ENCODE measurements at places on chromosomes 5 and 9. TPM values are rescaled to one million over a fixed set of nuclear protein-coding genes. Genes with fewer than 3 reads are reported as not detected.

DNA sequence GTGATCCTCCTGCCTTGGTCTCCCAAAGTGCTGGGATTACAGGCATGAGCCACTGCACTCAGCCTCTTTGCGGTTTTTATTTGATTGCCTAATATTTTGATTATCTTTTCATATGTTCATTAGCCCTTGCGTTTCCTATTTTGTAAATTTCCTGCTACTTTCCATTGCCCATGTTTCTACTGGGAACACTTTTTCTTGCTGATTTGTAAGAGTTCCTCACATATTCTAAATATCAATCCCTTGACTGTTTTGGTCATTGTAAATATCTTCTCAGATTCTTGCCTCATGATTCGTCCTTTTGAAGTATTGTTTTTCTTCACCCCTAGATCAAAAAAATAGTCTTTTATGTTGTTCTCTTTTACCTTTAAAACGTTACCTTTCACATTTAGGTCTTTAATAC, 37.9 kb upstream of the TTC1 start:
- DNase-seq: no peak

GRCh38 chr5:111950660-111951059, 193.7 kb upstream of the NREP start:
- DNase-seq: no peak

DNA sequence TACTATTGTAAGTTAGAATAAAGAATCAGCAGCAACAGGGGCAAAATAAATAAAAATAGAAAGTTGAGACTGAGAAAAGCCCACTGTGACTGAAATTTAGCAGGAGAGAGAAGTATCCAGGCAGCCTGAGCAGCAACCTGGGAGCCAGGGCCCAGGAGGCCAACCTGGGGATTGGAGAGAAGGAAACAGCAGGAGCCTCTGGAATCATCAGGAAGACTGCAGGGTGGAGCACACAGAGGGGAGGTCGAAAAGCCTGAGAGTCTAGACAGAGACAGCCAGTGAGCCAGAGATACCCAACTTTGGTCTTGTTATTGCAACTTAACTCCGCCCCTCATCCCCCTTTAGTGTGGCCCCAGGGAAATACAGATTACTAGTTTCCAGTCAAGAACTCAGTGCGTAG, 98.6 kb downstream of the SLC1A3 start:
- DNase-seq: no peak

DNA sequence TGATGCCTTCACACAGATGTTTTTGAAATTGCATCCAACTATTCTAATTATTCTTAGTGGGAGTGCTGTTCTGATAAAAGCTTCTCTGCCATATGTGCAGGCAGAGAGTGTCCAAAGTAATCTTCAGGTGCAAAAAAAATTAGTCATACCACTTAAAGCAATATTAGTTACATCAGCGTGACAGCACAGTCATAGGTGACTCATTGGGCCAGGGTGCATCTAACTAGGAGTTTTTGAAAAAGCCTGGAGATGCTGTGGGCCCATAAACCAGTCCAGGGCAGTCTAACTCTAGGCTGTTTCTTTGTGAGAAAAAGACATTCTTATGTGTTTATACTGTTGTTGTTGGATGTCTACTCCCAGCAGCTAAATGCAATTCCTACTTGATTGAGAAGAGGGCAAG, 33.0 kb upstream of the C6 start:
- DNase-seq: peak; percentile 65

DNA sequence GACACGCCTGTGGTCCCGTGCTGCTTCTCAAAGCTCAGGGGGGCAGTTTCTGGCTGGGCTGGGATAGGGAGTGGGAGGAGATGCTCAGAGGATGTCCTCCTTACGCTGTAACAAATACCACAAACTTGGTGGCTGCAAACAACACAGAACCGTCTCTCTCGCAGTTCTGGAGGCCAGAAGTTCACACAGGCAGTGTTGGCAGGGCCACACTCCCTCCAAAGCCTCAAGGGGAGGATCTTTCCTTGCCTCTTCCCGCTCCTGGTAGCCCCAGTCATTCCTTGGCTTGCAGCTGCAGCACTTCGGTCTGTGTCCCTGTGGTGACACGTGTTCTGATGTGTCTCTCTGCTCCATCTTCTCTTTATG, 10.4 kb upstream of the ORM1 start:
- DNase-seq: no peak

DNA sequence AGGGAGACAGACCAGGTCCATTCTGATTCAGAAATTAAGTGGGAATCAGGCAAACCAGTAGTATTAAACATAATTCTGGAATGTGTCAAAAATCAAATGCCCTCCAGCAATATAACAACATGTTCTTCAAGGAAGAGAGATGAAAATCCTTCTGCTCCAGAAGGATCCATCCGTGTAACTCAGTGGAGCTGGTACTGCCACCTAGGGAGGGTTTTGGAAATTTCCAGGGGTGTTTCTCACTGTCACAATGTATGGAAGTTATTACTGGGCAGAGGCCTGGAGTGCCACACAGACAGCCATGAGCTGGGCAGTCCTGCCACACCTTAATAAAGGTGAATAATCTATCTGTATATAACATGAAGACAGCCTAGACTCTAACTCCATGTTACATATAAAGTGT, 87.5 kb downstream of the TTLL11 start:
- DNase-seq: no peak

Gene PLEKHG4B
- total RNA-seq: 7.3 TPM

Gene PRSS3
- total RNA-seq: not detected

- no peak for DNase-seq
Measured at GRCh38 chr9:123112015-123112975, 78.8 kb downstream of the GPR21 start.

DNA sequence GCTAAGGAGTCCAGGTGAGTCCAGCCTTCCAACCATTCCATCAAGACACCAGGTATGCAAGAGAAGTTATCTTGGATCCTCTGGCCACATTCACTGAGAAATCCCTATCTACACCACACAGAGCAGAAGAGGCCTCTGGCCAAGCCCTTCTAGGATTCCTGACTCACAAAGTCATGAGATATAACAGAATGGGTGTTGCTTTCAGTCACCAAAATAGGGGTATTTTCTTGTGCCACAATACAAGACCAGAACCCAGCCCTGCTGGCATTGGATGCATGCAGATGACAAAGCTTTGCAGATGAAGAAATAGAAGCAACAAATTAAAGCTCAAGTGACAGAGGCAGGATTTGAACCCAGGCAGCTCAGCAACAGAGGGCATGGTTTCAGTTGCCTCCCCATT, 73.5 kb downstream of the PTPN3 start:
- DNase-seq: no peak

GRCh38 chr5:151904909-151905308, 19.7 kb downstream of the GLRA1 start:
- no peak for DNase-seq

GRCh38 chr5:136749016-136749415, 383.7 kb upstream of the TRPC7 start:
- no peak for DNase-seq

GRCh38 chr5:74042559-74042958, 416.6 kb downstream of the ARHGEF28 start:
- DNase-seq: no peak

DNA sequence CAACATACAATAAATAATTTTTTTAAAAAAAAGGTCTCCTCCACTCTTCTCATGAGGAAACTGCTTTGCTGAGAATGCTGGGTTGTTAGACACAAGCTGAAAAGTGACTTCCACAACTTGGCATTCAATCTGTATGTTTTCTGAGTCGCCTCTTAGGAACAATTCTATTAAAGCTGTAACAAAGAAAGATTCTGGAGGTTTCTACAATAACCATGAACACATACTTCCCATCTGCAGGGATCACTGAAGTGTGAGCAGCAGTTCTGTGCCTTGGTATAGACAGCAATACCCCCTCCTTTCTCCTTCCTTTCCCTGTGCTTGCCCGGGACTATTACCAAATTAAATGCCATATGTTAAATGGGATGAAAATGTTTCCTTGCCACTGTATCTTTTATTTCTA, 1.5 kb downstream of the DIRAS2 start:
- no peak for DNase-seq

- DNase-seq: no peak
Measured at GRCh38 chr5:170139786-170140335, 34.2 kb downstream of the FOXI1 start.

- no peak for DNase-seq
Measured at GRCh38 chr5:60346393-60346792, 353.6 kb downstream of the DEPDC1B start.

Gene PCDHB8
- total RNA-seq: 12.7 TPM

DNA sequence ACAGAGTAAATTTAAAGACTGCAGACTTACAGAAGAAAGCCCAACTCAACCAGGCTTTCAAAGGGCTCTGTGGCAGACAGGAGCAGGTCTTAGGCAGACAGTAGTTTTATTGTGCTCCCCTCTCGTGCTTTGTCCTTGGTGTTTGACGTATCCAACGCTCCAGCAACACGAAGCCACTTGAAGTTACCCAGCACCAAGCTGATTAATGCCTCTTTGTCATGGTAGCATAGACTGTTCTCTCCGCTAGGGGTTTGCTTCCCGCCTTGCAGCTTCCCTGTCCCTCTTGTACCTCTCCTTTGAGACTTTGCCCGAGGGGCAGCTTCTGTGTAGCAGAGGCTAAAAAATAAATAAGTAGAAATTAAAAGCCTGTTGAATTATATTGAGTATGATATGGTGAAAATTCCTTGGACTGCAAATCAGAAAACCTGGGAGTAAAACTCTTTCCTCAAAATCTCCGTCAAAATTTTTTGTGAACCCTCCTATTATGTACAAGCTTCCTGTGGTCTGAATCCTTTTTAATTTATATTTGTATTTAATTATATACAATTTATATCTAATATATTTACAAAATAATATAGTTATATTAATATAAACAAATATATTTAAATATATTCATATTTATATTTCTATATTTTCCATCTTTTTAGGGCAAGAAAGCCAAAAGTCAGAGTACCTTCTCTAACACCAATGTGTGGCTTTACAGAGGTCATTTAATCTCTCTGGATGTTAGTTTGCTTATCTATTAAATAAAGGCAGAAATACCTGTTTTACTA, 405.4 kb downstream of the DMAC1 start:
- no peak for DNase-seq

DNA sequence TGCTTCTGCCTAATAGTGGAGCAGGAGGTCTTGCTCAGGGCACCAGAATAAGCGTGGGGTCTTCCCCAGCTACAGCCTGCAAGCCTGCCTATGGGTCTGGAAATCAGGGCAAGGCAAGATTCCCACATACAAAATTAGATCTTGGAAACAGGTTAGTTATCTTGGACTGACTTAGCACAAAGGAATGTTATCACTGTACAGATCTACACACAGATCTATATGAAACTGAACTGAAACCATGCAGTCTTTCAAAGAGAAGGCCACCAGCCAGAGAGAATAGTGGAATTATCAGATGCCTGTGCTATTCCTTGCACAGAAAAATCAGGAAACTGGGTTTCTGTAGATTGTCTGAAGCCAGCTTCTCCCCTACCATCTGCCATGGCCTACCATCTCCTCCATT, 585.7 kb downstream of the ACTL7B start:
- DNase-seq: no peak

DNA sequence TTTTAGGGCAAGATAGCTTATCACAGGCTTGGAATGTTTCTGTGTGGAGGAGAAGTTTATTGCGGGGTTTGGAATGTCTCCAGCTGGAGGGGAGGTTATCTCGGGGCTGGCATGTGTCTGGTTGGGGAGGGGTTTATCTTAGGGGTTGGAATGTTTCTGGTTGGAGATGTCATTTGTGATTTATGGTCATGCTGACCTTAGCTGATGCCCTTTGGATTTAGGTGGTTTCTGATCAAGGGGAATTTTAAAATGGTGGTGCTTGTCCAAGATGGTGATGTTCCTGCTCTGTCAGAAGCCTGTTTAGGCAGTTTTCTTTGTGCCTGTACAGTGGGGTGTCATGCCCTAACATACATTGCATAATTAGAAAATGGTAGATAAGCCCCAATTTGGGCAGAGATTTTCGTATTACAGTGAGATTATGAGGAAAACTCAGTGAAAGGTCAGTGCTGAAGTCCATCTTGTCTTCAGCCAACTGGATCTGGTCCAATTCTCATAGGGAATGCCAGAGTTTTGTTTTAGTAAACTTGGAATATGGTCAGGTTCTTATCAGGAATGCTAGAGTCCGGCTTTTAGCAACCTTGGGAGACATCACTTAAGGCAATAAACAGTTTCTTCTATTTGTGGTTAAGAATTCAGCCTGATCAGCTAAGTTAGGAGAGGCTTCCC, 14.3 kb downstream of the CDK20 start:
- no peak for DNase-seq

- no peak for DNase-seq
Measured at GRCh38 chr9:80592413-80592812, 1020.6 kb downstream of the TLE4 start.

- DNase-seq: peak; percentile 89
Measured at GRCh38 chr5:60092671-60093422, 199.3 kb upstream of the PDE4D start.

- no peak for DNase-seq
Measured at GRCh38 chr9:78089111-78089510, 57.5 kb upstream of the GNAQ start.

DNA sequence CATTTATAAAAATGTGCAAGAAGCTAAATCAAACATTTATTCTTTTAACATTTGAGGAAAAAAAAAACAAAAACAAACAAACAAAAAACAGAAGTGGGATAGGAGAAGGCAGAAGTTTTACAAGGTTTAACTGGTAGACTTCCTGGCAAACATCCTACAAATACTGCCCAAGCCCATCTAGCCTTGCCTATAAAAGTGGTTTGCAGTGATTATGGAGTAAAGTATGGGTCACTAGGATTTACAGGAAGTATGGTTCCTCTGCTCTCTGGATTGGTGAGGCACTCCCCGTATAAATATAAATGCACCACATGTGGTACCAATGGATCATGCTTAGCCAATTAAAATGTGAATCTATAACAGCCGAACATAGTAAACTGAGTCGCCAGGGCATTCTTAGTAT, 291.9 kb downstream of the EDIL3 start:
- DNase-seq: peak; percentile 14

Gene PCDHB3
- 0.21 TPM for total RNA-seq

DNA sequence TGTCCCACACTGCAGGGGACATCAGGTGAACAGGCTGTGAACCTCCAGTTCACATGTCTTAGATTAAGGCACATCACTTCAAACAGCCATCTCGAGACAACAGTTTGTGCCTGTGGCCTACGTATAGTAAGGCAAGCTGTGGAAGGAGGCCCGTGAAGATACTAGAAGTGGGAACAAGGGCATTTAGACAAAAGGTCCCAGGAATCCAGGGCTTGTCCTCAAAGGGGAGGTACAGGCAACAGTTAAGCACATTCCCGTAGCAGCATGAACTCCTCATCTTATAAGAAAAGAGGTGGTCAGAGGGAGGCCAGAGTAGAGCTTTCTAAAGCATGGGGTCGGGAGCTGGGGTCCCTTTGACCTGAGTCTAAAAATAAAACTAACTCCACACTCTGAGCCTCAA, 122.5 kb upstream of the TRPM3 start:
- DNase-seq: no peak

Gene KCNN2
- total RNA-seq: 0.31 TPM

- no peak for DNase-seq
Measured at GRCh38 chr5:65695162-65695755, 26.6 kb downstream of the SGTB start.

Gene COQ4
- total RNA-seq: 39.6 TPM

All from H4 (cell line).